Spleen (tissue), 13 donors: ENCODE measurements at places on chromosomes 11 and 22. TPM values are rescaled to one million over a fixed set of nuclear protein-coding genes. Genes with fewer than 3 reads are reported as not detected.

The RASGRP2 gene
- 210 TPM for total RNA-seq

GRCh38 chr11:133168016-133168415 lies 364.3 kb downstream of the OPCML start:
- no peak for DNase-seq
- no peaks in the 10 kb centered on the region for H3K27me3 ChIP-seq
- H3K27ac ChIP-seq, result no peak overlapping the region
- H3K4me1 ChIP-seq, result no peaks in the 10 kb centered on the region

GRCh38 chr22:47615051-47615450 lies 852.6 kb downstream of the TBC1D22A start:
- H3K4me1 ChIP-seq, result no peaks in the 10 kb centered on the region
- peak; percentile 48 for DNase-seq
- no peaks in the 10 kb centered on the region for H3K36me3 ChIP-seq
- H3K27me3 ChIP-seq, result no peaks in the 10 kb centered on the region

The UCP3 gene
- 7.1 TPM for total RNA-seq

DNA sequence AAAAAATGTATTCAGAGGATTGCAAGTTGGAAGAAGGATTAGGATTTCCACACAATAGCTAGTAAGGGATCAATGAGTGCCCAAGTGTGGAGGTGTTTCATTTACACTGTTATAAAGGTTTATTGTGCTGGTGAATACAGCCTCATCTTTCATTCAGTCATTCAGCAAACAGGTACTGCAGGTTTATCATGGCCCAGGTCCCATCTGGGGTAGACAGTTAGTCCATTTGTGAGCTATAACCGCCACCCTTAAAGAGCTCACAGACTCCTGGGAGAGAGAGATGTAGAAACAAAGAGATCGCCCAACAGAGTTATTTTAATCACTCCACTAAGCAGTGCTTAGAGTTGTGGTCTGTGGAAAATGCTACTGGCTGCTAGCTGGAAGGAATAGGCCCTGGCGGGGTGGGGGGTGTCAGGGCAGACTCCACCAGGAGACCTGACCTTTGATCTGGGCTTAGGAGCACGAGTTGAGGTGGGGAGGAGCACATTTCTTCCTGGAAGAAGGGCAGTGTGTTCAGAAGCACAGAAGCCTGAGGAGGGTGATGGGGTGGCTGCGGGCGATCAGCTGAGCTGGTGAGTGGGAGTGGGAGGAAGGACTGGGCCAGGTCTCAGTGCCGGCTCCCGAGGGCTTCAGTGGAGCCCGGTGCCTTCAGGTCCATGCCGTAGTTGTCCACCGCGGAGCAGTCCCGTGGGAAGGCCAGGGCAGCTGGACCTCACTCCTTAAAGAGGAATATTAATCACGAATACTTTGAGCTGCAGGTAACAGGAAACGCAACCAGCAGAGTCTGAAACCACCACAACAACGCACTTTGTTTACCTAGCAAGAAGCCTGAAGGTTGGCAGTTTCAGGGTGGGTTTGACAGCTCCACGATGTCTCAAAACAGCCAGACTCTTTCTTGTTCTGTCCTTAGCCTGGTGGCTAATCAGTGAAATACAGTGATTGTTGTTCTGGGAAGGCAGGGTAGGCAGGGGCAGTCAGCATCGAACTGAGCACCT lies 11.2 kb downstream of the TOM1 start:
- peaks cover 98% of the 10 kb centered on the region for H3K4me1 ChIP-seq
- H3K36me3 ChIP-seq, result no peaks in the 10 kb centered on the region
- peak; percentile 68 for DNase-seq
- H3K27ac ChIP-seq, result peak overlapping the region; percentile 4
- no peak overlapping the region for H3K4me3 ChIP-seq
- H3K27me3 ChIP-seq, result no peaks in the 10 kb centered on the region

DNA sequence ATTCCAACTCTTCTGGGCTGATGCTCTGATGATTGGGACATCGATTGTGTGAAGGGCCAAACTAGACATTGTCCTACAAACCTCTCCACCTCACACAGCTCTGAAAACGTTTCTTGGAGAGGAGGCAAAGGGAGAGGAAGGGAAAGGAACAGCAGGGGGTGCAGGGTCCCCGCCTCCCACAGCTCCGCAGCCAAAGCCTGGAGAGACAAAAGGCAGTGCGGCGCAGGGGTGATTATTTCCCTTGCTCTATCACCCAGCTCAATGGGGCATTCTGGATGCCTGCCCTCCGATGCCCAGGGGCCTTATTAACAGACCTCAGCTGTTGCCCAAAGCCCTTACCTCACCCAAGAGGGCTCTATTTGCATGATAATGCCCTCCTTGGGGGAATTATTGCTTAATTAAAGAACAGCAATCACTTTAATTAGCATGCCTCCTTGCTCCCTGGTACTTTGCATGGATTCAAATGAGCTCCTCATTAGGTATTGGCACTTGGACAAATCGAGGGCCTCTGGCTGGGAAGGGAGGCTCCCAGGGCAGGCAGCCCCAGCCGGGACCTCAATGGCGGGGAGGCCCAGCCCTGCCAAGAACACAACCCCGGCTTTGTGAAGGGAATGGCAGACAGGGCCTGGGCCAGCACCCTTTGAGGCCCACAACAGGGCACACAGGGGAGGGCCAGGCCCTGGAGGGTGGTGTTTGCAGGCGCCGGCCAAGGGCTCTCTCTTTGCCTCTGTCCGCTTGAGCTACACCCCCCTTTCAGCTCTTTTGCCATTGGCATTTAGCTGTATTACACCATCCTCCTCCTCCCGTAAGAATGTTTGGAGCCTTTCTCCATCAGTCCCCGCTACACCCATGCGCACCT lies 19.8 kb upstream of the CDON start:
- H3K4me1 ChIP-seq, result no peaks in the 10 kb centered on the region
- DNase-seq, result no peak
- no peak overlapping the region for H3K4me3 ChIP-seq

The SYCE3 gene
- total RNA-seq, result not detected
